Panc1 (cell line): ENCODE measurements at places on chromosomes 2 and 18.

DNA sequence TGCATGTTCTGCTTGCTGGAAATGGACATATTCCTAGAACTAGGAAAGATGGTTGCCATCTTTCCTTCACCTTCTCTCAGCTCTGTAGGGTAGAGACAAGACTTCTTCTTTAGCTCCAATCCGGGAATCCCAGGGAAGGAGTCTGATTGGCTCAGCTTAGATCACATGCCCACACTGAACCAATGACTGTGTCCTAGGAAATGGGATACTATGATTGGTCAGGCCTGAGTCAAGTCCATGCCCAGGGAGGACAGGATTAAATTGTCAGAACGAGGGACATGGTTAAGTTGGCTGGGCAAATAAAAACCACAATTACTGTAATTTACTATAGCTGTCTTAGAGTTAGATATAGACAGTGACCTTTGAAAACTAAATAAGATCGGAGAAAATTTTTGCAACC, 31.4 kb downstream of the SEMA4F start:
- DNase-seq: no peak

DNA sequence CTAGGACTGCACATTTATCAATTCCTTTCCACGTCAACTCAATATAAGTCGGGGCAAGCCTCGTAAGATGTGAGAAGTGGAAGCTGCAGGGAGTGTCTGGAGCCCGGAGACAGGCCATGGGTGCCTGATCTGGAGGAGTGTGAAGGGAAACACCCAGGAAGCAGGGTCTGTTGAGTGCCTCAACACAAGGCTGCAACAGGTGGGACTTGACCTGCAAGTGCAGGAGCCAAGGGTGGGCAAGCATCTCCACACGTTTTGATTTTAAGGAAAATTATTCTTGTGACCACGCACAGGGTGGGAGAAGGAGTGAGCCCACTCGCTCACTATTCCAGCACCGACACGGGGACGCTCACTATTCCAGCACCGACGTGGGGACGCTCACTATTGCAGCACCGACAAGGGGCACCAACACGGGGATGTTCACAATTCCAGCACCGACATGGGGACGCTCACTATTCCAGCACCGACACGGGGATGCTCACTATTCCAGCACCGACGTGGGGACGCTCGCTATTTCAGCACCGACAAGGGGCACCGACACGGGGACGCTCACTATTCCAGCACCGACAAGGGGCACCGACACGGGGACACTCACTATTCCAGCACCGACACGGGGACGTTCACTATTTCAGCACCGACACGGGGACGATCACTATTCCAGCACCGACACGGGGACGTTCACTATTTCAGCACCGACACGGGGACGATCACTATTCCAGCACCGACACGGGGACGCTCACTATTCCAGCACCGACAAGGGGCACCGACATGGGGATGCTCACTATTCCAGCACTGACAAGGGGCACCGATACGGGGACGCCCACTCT, 197.3 kb downstream of the EIPR1 start:
- no peak for DNase-seq

DNA sequence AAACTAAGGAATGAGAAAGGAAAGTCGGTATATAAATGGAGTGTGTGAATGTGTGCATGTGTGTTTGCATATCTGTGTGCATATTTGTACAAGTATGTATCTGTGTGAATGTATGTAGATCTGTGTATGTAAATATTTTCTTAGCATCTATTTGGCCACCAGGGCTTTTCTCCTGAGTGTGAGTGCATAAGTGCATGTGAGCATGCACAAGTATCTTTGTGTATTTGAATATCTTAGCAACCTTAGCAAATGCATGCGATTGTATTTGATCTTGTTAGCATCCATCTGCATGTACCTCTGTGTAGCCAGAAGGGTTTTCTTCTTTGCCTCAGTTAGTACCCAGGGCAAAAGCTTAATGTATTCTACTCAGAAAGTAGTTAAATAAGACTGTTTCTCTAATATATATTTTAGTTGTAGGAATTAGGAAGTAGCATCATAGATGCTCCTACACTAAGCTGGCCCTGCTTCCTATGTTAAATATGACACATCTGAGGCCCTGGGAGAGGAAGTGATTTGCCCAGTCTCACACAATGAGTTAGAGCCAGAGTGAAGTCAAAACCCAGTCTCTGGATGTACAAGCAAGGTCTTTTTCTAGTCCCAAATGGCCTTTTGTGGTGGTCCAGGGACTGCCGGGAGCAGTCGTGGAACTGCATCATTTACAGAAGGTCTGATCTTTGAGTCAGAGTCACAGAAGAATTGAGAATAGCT, 9.2 kb downstream of the FKBP1B start:
- DNase-seq: no peak

GRCh38 chr2:28593160-28593755, 97.4 kb downstream of the PLB1 start:
- DNase-seq: no peak

DNA sequence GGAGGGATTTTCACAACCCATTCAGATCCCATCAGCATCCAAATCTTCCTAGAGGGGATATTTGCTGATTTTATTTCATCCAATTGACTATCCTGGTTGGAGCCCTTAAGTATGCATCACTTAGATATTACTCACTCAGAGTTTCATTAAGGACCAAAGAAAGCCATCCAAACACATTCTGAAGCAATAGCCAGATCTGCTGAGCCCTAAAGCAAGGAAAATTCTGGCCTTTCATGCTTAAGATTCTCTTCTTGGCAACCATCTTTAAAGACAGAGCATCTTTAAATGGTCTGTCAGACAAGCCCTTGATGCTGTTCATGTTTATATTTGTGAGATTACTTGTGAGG, 40.9 kb upstream of the C1D start:
- no peak for DNase-seq

- DNase-seq: no peak
These were observed 70.6 kb downstream of the COPS8 start for GRCh38 chr2:237156031-237156856.

- DNase-seq: no peak
These were observed 146.3 kb downstream of the CELF4 start for GRCh38 chr18:37419315-37419714.

GRCh38 chr2:12326449-12327190, 390.1 kb upstream of the TRIB2 start:
- DNase-seq: no peak

- DNase-seq: no peak
These were observed 209.3 kb downstream of the HAUS1 start for GRCh38 chr18:46313521-46313920.

DNA sequence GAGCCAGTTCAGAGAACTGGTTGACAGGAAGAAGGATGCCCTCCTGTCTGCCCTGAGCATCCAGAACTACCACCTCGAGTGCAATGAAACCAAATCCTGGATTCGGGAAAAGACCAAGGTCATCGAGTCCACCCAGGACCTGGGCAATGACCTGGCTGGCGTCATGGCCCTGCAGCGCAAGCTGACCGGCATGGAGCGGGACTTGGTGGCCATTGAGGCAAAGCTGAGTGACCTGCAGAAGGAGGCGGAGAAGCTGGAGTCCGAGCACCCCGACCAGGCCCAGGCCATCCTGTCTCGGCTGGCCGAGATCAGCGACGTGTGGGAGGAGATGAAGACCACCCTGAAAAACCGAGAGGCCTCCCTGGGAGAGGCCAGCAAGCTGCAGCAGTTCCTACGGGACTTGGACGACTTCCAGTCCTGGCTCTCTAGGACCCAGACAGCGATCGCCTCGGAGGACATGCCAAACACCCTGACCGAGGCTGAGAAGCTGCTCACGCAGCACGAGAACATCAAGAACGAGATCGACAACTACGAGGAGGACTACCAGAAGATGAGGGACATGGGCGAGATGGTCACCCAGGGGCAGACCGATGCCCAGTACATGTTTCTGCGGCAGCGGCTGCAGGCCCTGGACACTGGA, 92.5 kb upstream of the EML6 start:
- no peak for DNase-seq

DNA sequence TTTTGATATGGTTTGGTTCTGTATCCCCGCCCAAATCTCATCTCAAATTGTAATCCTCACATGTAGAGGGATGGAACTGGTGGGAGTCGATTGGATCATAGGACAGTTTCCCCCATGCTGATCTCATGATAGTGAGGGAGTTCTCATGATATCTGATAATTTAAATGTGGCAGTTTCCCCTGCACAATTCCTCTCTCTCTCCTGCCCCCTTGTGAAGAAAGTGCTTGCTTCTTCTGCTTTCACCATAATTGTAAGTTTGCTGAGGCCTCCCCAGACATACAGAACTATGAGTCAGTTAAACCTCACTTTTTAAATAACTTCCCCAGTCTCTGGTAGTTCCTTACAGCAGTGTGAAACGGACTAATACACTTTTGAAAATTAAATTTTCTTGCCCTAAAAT, 12.3 kb upstream of the KCNJ3 start:
- no peak for DNase-seq

DNA sequence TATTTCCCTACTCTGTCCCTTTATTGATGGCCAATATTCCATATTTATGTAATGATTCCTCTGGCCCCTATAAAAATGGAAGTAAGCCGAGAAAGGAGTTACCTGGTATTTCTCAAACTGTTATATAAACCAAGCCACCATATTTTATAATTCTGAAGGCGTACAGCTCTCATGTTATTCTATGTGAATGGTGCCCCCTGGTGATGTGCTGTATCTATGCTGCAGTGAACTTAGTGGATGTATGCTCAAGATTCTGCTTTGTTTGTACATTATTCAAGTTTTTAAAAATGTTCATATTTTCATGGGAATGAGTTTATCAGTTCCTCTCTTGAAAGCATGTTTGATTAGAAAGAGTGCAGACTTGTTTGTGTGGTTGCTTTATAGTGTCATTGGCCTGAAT, 194.5 kb upstream of the LRRTM1 start:
- DNase-seq: no peak

DNA sequence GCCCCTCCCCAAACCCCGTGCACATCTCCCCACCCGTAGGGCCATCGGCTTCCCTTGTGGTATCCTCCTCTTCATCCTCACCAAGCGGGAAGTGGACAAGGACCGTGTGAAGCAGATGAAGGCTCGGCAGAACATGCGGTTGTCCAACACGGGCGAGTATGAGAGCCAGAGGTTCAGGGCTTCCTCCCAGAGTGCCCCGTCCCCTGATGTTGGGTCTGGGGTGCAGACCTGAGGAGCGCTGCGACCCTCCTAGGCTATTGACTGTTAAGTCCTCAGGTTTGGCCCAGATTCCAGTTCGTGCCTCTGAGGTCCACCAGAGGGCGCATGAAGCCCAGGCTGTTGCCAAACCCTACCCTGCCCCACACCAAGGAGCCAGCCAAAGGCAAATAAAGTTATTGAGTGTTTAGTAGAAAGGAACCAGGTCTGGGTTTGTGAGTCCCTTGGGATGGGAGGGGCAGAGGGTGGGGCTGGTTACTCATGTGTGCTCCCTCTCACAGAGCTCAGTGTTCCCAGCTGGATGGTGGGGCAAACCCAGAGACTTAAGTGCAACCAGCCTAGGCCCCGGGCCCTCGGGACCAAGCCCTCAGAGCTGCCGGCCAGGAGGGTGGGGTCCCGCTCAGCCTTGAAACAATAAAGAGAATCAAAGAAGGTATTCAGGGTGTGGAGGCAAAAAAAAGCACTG, 2.4 kb downstream of the PNKD start:
- DNase-seq: peak; percentile 77

DNA sequence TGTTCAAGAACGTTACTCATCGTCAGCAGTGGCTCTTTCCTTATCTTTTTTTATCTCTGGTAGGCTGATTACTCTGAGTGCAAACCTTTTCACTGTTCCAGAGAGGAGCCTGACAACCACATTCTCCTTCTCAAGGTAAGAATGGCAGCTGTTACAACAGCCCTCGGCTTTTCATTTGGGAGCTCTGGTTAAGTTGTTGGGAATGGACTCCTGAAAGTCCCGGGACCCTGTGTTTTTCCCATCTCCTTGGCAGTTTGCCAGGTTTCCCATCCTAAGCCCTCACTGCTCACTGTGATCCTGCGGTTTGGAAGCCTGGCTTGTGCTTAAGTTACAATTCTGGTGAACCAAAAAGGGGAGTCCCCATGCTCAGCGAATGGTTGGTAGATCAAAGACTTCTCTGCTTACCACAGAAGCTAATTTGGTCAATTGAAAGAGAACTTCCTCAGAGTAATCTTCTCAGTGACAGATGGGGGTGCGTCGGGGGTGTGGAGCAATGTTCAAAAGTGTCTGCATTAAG, 122.3 kb downstream of the LYPD6B start:
- no peak for DNase-seq

GRCh38 chr2:152304836-152305235, 30.1 kb upstream of the FMNL2 start:
- no peak for DNase-seq

- no peak for DNase-seq
These were observed 154.4 kb upstream of the SERTAD2 start for GRCh38 chr2:64808092-64808491.

GRCh38 chr2:183579686-183580085, 455.4 kb downstream of the NUP35 start:
- DNase-seq: no peak

GRCh38 chr2:222305516-222306392, 7.0 kb upstream of the PAX3 start:
- no peak for DNase-seq

- no peak for DNase-seq
These were observed 55.5 kb upstream of the ST6GAL2 start for GRCh38 chr2:106941372-106941993.

- DNase-seq: no peak
These were observed 193.7 kb upstream of the SIX3 start for GRCh38 chr2:44747794-44748193.

DNA sequence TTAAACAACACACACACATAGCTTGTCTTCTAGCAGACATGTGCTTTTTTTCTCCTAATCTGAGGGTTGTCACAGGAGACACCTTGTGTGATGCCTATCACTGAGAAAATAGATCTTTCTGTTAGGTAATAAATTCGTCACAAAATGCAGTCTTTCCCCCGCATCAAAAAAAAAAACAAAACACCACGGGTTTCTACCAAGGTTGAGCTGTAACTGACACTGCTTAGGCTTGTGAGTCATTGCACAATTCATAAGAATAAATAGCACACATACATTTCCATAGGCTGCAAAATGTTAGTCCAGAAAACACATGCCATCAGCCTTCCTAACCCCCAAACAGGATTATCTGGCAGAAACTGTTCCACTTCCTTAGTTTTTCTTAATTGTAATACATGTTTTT, 6.5 kb downstream of the TMEM163 start:
- no peak for DNase-seq

GRCh38 chr18:79413426-79413825, 17.7 kb downstream of the NFATC1 start:
- no peak for DNase-seq

GRCh38 chr2:31940920-31941319, 69.9 kb downstream of the MEMO1 start:
- DNase-seq: no peak
